CD4-positive, alpha-beta T cell treated with Interleukin-1 beta for 1 hour (primary cell): ENCODE measurements at places on chromosomes 12 and 14.

GRCh38 chr12:31900271-31900670 is 58.9 kb upstream of the RESF1 start:
- no peak for DNase-seq

GRCh38 chr12:128573907-128574306 is 249.9 kb downstream of the SLC15A4 start:
- no peak for DNase-seq

- DNase-seq, result peak; percentile 32
Measured at GRCh38 chr12:6307529-6307928, 3.0 kb upstream of the PLEKHG6 start.

DNA sequence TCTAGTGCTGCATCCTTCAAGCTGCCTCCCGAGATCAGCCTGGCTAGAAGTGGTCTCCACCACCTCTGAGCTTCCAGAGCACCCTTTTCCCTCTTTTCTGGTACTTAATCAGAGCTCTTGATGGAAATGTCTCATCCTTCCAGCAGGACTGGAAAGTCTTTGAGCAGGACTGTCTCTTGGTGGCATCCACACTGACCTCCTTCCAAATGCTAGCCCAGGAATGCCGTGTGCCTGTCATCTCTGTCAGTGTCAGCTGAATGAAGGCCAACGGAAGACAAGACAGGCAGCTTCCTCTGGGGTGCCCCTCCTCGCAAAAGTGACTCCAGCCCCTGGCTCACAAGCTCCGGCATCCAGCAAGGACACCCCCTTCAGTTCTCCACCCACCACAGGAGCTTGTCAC is 171.3 kb upstream of the FKBP4 start:
- no peak for DNase-seq

- no peak for DNase-seq
Measured at GRCh38 chr14:90780519-90780918, 35.7 kb downstream of the TTC7B start.

DNA sequence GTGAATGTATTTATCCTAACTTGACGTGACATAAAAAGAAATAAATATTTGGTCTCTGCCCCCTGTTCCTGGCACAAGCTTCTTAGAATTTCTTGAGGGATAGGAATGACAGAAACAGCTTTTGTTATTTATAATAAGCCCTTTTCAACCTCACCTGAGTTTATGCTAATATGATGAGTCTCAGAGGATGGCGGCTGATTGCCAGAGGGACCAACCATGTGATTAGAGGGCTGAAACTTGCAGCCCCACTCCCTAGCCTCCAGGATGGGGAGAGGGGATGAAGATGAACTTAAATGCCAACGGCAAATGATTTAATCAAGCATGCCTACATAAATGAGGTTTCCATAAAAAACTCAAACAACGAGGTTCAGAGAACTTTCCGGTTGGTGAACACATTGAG is 42.9 kb downstream of the DNAI7 start:
- no peak for DNase-seq

GRCh38 chr14:55702511-55702910 is 122.5 kb downstream of the KTN1 start:
- DNase-seq, result no peak

GRCh38 chr14:105498430-105499255 is 7.6 kb downstream of the TEDC1 start:
- peak; percentile 2 for DNase-seq
